Effector CD4-positive, alpha-beta T cell (primary cell): ENCODE measurements at places on chromosomes 1 and 21.

DNA sequence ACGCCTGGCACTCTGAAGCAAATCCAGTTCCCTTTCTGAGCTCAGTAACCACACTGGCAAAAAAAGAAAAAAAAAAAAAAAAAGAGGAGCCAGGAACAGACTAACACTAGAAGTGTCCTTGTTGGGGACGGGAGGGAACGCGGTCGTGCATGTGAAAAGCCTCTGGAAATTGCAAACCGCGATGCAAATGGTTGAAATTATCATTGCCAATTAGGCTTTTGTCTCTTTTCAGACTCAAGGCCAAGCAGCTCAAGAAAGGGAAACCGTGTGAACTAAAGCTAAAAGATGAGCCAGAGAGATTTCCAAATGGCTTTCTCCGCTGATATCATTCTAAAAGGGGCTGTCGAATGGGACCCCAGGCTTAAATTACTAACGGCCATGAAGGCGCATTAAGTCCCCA, 13.5 kb downstream of the TRABD2B start:
- DNase-seq = no peak

DNA sequence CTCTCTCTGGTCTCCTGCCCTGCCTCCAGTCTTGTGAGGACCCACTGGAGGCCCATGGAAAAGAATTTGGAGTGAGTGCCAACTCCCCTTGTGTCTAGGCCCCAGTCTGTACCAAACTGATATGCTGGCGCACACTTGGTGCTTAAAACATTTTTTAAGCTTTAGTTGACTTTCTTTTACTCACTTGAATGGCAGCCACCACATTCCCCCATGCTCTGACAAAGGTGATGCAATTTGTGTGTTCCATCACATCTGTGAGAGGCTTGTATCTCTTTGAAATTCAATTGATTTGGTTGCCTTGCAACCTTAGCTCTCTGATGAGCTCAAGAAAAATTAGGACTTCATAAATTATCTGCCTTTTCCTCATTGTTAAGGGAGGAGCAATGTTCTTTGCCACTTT, 30.5 kb upstream of the WDTC1 start:
- DNase-seq = no peak

- DNase-seq = no peak
Observed at GRCh38 chr1:42971841-42972291, 13.2 kb upstream of the SLC2A1 start.

DNA sequence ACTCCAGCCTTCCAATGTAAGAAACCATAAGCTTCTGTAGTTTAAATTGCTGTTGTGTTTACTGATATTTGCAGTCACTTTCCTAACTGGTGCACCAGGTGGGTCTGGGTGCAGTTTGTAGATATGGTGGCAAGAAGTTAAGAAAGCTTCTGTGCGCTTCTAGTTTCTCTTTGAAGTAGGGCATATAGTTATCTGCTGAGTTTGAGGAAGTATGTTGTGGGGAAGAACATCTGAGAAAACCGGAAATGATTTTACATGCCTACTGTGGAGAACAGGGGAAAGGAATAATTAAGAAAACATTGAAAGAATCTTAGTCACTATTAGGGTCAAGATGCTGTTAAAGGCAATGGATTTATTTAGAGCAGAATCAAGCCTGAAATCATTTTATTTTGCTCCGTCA, 14.9 kb upstream of the SLC44A5 start:
- DNase-seq = no peak

- DNase-seq = no peak
Observed at GRCh38 chr1:33429856-33430691, 821 bp downstream of the PHC2 start.

DNA sequence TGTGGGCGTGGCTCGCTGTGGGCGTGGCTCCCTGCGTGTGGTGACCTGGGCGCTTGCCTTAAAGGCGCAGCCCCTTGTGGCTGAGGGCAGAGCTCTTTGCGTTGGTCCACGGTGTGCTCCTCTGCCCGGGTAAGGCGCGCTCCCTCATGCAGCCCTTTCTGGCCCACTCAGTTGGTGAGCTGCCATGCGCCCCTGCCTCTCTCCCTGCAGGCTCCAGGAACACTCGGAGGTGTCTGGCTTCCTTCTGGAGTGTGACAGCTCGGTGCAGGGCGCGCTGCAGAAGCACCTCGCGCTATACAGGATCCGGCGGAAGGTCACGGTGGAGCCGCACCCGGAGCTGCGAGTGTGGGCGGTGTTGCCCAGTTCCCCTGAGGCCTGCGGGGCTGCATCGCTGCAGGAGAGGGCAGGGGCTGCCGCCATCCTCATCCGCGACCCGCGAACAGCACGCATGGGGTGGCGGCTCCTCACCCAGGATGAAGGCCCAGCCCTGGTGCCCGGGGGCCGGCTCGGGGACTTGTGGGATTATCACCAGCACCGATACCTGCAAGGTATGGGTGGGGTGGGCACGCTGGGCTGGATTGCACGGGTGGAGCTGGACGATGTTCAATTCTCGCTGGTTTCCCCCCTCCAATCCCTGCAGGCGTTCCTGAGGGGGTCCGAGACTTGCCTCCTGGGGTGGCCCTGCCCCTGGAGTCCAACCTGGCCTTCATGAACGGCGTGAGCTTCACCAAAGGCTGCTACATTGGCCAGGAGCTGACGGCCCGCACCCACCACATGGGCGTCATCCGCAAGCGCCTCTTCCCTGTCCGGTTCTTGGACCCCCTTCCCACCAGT, 9.1 kb downstream of the IBA57 start:
- peak; percentile 29 for DNase-seq

DNA sequence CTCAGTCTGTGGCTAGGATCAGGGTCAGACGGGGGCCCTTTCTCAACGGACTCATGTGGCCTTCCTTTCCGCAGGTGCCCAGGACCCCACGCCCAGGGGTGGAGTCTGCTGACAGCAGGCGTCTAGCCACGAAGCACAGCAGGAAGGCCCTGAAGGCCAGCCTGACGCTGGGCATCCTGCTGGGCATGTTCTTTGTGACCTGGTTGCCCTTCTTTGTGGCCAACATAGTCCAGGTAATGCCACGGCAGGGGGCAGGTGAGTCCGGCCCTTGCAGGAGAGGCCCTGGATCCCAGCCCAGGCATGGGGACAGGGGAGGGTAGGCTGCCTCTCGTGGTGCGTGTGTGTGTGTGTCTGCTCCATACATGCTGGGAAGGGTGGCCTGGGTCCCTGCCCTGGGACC, 13.8 kb downstream of the HTR6 start:
- DNase-seq = no peak

- no peak for DNase-seq
Observed at GRCh38 chr1:82446236-82446635, 645.5 kb downstream of the ADGRL2 start.

DNA sequence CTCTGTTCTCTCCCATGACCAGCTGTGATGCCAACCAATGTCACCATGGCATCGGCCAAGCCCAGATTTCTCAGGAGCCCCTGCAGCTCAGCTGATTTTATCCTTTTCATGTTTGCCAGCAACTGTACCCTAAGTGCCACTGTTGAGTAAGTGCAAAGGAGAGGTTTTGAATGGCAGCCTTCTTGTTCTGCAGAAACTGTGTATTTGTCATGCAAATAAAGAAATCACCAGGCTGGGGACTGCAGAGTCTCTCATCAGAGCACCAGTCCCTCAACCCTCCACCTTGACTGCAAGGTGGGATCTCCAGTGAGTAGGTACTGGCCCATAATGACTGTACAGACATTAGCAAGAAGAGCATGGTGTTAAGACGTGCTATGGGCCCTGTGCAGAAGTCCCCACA, 26.6 kb downstream of the C8B start:
- no peak for DNase-seq

DNA sequence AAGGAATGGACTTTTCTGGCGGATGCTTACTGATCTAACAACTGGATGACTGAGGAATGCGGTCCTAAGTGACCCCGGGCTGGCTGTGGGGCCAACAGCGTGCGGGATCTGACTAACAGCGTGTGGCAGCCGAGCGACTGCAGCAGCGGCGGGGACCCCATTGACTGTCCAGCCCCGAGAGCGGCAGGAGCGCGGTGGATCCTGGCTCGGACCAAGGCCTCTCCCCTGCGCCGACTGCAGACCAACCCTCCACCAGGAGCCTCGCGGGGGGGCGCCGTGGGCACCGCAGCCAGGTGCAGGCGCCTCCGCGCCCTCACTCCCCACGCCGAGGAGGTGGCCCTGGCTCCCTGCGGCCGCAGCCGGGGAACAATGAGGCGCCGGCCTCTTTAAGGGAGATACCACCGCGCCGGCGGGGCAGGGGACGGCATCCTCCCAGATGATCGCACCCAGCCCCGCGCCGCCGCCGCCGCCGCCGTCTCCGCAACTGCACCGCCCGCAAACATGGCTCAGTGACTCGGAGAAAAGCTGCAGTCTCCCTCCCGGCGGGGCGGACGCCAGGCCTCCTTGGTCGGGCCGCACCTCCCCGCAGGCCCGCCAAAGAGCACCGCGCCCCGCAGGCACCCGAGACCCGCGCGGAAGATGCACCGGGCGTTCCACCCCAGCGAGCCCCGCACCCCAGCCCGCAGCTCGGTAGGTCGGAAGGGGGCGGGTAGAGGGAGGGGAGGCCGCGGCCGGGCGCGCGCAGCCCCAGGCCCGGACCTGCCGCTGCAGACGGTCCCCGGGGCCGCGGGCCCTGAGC, 694 bp upstream of the PDIK1L start:
- peak; percentile 71 for DNase-seq

- no peak for DNase-seq
Observed at GRCh38 chr1:54403808-54404261, 2.4 kb downstream of the SSBP3 start.

- DNase-seq = no peak
Observed at GRCh38 chr1:20590306-20590777, 1.4 kb downstream of the CDA start.

DNA sequence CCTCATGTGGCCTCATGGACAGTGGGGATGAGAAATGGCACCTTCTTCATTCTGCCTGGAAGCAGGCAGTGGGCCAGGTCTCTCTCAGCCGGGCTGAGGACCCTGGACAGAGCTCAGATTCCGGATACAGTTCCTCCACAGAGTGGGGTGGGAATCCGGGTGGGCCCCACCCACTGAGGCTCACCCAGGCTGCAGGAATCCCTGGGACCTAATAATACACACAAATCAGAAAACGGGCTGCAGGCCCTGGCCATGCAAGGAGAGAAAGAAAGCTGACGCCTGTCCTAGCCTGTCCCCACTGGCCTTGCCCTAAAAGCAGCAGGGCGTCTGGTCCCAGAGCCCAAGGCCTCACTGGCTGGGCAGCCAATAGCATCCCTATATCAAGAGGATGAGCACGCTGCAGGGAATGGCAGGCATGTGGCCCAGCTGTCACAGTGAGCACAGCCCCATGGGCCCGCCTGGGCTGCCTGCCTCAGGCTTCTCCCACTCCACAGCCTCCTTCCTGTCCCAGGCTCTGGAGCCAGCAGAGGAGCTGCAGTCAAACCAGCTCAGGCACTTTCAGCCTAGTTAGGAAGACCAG, 25.3 kb downstream of the ACTA1 start:
- no peak for DNase-seq

GRCh38 chr1:161242313-161242712, 4.3 kb upstream of the NR1I3 start:
- DNase-seq = no peak

DNA sequence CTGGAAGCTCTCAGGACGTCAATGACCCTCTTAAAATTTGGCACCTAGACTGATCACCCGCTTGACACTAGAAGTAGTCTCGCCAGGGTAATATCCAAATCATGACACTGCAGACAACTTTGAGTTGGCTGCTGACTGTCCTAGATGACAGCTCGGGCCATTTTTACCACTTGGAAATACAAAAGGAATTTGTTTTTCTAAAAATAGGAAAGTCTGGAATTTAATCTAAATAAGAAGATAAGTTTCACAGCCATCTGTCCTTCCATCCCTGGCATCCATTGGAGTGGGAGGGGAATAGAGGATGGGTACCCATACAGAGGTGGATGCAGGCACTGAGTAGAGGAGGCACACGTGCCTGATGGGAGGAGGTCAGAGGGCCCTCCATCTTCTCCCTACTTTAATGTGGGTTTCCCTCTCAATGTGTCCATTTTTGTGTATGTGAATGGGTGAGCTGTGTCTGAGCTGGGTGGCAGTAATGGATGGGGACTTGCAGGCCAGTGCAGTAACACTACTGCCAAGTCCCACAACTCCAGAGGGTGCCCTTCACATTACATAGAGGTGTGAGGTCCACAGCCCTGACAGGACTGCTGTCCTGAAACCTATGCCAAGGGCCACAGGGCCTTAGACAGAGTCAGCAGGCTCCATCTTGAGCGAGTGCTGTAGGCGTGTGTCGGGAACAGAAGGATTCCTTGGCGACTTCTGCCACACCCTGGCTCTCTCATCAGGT, 104.8 kb upstream of the IPO9 start:
- no peak for DNase-seq

- DNase-seq = no peak
Observed at GRCh38 chr1:33365560-33365997, 44.7 kb upstream of the A3GALT2 start.

DNA sequence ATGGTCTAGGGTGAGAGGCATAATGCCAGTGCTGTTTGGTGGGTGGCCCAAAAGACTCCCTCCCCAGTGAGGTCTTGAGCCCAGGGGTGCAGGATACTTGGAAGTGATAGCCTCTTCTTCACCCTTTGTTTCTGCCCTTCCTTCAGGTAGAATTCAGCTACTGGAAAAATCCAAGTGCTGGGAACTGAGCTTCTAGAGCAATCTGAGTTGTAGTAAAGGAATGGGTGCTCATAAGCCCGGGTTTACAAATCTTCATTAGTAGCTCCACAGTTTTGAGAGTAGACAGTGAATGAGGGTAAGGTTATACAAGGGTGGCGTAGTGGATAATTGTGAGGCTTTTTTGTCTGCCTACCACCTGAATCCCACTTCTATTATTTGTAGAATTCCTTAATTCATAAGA, 29.2 kb upstream of the CD84 start:
- DNase-seq = no peak

- DNase-seq = no peak
Observed at GRCh38 chr1:159071970-159072582, 4.5 kb downstream of the AIM2 start.

- DNase-seq = no peak
Observed at GRCh38 chr1:246096356-246096755, 410.7 kb downstream of the SMYD3 start.

GRCh38 chr1:61741711-61742619, at the start of gene PATJ:
Gene PATJ (plus strand): TSS chr1:61742480. CDS start chr1:61762893, 20,413 bp downstream.
- DNase-seq = peak; percentile 49

GRCh38 chr1:164701189-164701761, 142.3 kb downstream of the PBX1 start:
- no peak for DNase-seq

DNA sequence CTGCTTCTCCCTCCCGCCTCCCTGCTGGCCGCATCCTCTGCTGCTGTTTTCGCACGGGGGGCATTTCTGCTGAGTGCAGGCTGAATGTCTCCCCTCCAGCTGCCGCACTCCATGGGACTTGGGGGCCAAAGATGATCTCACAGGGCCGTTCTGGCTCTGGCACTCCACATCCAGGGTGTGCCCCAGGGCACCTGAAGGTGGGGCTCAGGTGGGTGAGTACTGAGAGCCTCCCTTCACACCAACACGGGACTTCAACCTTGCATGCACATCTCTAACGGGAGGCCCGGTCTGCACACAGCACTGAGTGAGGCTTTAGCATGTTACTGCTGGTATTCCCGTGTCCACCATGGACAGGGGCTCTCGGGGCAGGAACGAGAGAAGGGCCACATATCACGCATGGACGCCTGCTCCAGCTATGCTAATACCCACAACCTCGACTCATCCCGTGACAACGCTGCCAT, 88.9 kb downstream of the DMRTB1 start:
- no peak for DNase-seq
